EL (cell line): ENCODE measurements at places on chromosomes 6 and 20.

DNA sequence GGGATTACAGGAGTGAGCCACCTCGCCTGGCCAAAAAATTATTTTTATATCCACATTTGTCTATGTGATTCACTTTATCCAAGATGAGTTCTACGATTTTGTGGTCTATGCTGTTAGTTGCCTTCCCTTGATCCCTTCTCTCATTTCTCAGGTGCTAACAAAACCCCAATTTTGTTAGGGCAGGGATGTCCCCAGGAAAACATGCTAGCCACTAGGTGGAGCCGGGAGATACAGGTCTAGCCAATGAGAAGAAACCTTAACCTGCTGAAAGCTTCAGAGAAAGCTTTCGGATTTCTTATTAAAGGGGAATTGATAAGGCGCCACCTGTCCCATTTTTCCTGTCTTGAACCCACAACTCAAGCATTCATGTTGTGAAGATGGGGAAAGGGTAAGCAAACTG is 167.4 kb upstream of the OLIG3 start:
- DNase-seq, result peak; percentile 18

DNA sequence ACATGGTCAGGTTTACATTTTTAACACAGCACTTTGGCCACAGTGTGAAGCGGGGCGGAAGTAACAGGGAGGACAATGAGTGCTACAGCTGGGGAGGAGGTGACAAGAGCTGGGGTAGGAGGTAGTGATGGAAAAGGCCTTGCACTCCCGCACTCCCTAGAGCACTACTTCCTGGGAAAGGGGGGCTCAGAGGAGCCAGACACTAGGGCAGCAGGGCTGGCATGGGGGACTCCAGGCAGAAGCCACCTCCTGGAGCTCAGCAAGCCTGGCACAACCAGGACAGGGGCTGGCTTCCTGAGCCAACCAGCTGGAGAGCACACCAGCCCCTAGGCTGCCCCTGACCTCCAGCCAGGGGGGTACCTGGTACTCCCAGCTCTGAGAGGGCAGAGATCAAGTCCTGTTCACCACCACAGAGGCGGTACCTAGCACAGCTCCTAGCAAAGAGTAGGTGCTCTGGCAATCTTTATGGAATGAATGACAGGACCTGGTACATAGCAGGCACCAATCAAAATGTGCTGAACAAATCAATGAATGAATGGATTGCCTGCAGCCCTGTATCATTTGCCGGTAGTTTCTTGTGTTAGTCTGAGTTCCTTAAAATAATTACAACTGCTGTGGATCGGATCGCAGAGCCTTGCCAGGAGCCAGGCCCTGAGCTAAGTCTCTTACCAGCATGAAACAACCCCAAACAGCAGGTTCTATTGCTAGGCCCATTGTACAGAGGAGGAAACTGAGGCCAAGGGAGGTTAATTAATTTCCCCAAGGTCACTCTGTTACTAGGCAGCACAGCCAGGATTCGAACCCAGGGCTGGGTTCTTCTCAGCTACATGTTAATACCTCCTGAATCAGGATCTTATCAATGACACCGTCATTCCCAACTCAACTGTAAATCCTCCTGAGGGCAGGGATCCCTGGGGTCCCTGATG is 15.5 kb downstream of the NOL4L start:
- no peak for DNase-seq

GRCh38 chr6:11011787-11012234 is 32.3 kb downstream of the ELOVL2 start:
- DNase-seq, result no peak

DNA sequence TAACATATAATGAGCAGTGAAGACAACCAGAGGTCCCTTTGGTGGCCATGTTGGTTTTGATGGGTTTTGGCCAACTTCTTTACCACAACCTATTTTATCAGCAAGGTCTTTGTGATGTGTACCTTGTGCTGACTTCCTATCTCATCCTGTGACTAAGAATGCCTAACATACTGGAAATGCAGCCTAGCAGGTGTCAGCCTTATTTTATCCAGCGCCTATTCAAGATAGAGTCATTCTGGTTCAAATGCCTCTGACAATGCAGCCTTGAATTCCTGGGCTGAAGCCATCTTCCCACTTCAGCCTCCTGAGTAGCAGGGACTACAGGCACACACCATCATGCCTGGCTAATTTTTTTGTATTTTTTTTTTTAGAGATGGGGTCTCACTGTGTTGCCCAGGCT is 7.8 kb upstream of the TRIM38 start:
- DNase-seq, result no peak

GRCh38 chr20:51416532-51417249 is 125.8 kb downstream of the NFATC2 start:
- no peak for DNase-seq

- DNase-seq, result no peak
These were observed 48.7 kb downstream of the RIN2 start for GRCh38 chr20:19806806-19807190.

DNA sequence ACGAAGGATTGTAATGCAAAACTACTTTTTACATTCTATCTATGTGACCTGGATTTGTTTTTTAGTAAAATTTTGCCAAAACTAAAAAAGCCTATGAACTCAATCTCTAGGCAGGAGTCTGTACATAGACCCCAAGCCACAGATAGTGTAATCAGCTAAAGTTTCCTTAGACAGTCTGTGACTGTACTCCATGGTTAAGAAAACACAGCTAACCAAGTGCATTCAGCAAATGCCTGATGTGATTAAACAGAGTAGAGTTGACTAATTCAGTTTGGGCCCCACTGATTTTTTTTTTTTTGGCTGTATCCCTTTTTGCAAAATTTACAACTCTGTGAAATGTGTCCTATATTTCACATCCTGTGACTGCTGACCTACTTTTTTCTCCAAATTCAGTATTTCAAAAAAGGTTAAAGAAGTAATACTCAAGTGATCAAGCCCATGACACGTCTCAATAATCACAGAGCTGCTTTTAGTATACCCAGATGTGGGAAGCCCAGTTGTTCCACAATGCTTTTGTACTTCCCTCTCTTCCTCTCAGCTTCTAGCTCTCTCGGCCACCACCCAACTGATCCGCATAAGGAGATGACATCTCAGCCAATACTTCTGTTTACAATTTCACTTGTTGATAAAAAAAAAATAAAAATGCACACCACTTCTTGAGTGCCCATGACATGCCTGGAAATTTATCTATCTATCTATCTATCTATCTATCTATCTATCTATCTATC is 108.8 kb upstream of the TBX18 start:
- DNase-seq, result no peak

- DNase-seq, result no peak
These were observed 2.8 kb downstream of the RTN4IP1 start for GRCh38 chr6:106626485-106626884.

- DNase-seq, result peak; percentile 74
These were observed 21.8 kb upstream of the NAA20 start for GRCh38 chr20:19995220-19995863.

- DNase-seq, result no peak
These were observed 9.4 kb downstream of the CEP162 start for GRCh38 chr6:84218091-84218490.

DNA sequence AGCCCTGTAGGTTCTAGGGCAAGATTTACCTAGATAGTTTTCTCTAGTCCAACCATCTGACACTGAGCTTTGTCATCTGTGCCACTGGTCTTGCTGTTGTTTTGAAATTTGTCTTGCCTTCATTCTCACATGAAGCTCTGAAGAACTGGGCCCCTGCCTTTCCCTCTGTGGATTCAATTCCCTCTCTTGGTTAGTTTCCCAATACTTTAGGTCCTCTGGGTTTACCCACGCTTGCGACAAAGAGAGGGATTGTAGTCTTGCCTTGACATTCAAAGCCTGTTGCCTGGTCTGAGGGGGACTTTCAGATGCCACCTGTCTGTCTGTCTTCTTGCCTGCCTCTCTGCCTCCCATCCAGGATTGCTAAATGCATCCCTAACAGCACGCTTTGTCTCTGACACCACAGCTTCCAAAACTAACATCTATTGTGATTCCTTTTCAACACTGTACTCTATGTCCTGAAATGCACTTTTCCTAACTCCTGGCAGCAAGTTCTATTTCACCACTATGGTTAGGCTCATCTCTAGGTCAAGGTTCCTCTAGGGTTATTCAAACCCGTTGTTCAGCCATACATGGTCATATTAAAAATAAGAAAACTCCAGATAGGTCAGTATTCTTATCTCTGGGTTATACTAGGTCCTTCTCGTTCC is 25.5 kb upstream of the MANEA start:
- DNase-seq, result no peak

DNA sequence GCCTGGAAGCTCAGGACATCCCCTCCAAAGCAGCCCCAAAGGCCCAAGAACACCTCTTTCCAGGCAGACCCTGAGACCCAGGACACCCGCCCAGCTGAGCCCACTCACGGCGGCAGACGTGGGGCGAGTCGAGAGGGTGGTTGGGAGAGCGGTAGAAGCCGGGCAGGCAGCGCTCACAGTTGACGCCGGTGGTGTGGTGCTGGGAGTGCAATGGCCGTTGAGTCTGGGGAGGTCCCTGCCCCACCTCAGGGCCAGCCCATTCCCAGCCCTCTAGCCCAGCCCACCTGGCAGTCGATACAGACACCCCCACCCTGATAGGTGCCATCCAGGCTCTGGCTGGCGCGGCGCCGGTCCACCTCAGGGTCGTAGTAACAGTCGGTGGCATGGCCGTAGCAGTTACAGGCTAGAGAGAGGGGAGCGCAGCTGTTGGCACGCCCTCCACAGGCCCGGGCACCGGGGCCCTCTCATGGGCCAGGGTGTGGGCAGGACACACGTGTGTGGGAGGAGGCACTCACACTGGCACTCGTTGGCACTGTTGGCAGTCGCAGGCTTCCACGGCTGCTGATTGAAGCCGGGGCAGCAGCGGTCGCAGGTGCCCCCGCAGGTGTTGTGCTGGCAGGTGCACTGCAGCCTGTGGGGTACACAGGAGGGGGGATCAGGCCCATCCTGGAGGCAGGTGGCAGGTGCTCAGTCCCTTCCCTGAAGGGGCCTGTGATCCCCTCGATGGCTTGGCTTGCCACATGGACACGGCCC is 20.5 kb downstream of the LAMA5 start:
- DNase-seq, result no peak

GRCh38 chr20:38890497-38890818 is 35.8 kb upstream of the FAM83D start:
- peak; percentile 11 for DNase-seq

- DNase-seq, result no peak
These were observed 78.1 kb downstream of the FIG4 start for GRCh38 chr6:109769213-109769612.

GRCh38 chr20:925516-925915 is 9.4 kb upstream of the ANGPT4 start:
- no peak for DNase-seq

GRCh38 chr20:51680067-51680749 is 88.0 kb downstream of the ATP9A start:
- DNase-seq, result no peak

DNA sequence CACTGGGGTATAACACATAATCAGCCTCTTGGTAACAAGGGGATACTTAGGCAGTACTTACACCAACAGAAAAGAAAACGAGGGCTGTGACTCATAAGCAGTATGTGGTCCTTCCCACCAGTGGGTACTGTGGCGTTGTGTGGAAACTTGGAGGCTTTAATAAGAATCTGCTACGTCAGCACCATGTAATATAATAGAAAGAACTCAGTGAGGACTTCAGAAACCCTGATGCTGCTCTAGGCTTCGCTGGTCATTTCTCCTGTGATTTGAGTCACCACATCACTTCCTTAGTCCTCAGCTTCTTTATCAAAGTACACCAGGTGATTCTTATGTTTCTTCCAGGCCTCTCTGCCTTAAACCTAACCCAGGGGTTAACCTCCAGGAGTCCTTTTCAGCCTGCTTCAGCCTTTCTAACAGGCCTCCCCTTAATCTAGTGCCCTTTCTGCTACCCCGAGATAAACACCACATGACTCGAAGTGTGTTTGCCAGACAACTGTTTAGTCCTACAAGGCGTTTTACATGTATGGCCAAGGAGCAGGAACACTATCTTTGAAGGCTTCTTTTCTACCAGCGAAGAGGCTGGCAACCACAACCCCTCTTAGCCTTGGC is 68.5 kb downstream of the FYN start:
- DNase-seq, result peak; percentile 51

GRCh38 chr20:34061695-34062094 is 50.3 kb downstream of the EIF2S2 start:
- no peak for DNase-seq

DNA sequence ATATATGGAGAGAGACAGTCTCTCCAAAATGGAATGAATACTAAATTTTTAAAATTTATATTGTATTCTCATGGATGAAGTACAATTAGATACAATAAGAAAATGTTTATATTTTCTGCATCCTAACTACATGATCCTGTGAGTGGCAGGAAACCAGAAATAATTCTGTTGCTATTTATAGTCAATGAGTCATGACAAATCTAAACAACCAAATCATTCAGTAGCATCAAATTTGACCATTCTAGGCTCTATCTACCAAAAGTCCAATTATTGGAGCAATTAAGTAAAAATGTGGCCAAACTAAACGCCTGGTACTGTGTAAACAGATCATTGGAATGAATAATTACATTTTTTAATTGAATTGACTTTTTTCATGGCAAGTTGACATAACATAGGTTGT is 959.8 kb downstream of the EPHA7 start:
- no peak for DNase-seq

GRCh38 chr20:23776067-23776771 is 25.5 kb upstream of the CST1 start:
- no peak for DNase-seq

DNA sequence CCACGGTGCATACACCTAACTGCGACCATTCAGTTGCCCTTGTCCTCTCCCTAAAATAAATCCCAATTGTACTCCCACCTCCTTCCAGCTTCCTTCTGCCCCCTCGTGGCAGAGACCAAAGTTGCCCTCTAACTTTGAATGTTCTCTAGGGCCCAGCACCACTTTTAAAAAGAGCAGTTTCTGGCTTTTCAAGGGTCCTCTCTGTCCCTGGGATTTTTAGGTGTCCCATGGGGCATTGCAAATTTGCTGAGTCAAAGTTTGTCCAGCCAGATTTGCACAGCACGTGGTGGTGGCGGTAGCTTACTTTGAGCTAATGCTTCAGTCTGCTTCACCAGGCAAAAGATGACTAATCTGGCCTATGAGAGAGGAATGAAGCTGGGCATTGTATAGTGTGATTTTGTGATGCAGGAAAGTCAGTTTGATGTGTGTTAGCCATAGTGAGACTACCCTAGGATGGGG is 100.2 kb downstream of the PERP start:
- peak; percentile 31 for DNase-seq
